ENCODE measurements at places on chromosomes 12 and 14.

DNA sequence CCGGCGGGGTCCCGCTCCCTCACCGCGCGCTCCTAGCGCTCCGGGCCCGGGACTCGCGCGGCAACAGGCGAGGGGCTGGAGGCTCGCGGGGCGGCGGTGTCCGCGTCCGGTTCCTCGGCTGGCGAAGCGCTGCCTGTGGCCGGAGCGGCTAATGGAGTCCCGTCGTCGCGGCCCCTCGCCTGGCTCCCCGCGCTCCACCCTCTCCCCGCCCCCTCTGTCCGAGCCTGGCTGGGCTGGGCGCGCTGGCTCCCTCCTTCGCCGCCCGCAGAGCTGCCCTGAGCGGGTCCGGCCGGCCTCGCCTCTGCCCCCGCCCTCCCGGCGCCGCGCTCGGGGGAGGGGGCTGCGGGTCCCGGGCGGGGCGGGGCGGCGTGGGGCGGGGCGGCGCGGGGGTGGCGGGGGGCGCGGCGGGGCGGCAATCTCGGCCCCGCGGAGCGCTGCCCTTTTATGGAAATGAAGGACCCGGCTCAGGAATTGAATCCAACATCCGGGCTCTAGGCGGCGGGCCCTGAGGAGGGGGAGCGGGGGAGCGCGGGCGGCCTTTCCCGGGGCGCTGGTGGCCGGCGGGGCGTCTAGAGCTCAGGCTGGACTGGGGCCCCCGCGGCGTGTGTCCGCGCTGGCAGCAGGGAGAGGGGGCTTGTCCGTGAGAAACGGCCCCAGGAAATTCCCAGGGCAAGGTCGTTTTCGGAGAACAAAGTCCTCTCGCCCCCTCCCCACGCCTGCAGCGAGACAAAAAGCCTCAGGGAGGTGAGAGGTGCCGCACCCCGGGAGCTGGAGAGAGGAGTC is at the start of gene FERMT2:
FERMT2 (minus strand) TSS at position 153 of the 783 bp plus-strand sequence. CDS start 482 bp downstream, outside the sequence.
- peak; percentile 76 for DNase-seq

- no peak for DNase-seq
These were observed 9.8 kb downstream of the ACVRL1 start for GRCh38 chr12:51917041-51917590.

DNA sequence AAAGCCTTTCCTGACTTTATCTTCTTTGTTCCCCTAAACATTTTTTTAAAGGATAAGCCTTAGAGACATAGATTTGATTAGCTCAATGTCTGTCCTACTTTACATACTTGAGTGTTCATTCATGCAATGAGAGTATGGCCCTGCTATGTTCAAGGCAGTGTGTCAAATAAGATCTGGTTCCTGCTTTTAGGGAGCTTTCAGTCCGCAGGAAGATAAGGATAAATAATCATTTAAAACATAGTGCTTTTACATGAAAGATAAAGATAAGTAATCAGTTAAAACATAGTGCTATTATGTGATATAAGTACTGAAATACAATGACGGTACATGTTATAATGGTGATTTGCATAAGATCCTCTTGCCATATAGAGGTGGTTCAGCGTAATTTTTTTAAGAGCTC is 378.3 kb upstream of the PRICKLE1 start:
- no peak for DNase-seq

DNA sequence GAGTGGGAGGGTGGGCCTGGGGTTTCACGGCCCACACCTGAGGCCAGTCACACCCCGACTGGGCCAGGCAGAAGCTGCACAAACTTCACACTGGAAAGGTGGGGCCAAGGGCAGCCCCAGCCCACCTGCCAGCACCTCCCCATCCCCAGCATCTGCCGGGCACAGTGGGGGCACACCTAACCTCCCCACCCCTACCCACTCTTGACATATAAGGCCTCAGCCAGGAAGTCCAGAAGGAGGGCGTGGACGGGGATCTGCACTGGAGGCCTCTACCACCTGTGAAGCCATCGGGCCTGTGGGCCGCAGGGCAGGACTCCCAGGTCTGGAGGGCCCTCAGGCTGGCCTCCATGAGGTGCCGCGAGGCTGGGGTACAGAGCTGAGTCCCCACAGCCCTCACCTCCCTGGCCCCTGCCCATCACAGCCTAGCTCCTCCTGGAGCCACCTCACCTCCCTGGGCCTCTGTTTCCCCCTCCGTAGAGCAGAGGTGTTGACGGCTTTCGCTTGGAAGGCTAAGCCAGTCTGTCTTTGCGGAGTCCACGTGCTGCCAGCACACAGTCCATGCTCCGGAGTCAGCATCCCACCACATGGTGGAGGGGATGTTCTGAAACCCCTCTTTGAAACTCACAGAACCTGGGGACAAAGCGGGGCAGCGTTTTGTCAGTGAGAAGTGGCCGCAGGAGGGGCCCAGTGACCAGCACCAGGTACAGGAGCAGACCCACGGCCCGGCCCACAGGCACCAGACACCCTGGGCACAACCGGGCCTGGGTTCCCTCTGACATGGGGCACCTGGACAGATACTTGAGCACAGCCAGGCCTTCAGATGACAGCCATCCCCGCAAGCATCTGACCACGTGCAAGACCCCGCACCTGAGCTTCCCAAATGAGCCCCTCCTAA is 38.2 kb upstream of the INF2 start:
- no peak for DNase-seq

- no peak for DNase-seq
These were observed 339.5 kb downstream of the PAWR start for GRCh38 chr12:79351251-79351650.

DNA sequence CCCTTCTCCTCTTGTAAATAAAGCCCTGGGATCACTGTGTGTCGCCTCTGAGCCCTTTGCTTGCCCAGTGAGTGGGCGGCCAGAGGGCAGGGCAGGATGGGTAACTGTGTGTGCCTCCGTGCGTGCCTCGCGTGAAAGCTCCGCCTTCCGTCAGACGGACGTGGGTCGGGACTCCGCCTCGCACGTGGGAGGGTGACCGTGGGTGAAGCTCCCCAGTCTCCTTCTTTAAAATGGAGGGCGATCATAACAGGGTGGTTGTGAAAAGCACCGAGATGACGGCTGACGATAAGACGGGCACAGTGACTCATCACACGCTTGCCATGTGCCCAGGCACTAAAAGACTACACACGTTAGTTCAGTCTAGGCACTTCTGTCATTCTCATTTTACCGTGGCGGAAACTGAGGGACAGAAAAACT is 9.2 kb downstream of the PHB2 start:
- DNase-seq = no peak

DNA sequence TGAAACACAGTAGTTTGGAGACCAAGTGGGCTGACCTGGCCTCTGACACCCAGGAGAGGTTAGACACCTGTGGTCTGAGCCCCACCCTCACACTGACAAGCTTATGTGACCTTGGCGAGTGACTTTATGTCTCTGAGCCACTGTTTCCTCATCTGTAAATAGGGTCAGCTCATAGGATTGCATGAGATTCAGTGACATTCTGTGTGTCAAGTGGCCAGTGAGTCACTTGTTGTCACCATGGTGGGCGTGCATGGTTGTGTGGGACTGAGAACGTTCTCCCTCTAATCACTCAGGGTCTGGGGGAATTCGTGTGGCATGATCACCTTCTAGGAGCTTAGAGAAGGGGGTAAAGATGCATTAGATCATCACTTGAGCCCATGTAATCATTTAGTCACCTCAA is 146.4 kb downstream of the PHETA1 start:
- no peak for DNase-seq

- no peak for DNase-seq
These were observed 4.1 kb downstream of the CD163L1 start for GRCh38 chr12:7439579-7440505.

GRCh38 chr12:92270521-92270920 is 124.9 kb upstream of the BTG1 start:
- DNase-seq = no peak

DNA sequence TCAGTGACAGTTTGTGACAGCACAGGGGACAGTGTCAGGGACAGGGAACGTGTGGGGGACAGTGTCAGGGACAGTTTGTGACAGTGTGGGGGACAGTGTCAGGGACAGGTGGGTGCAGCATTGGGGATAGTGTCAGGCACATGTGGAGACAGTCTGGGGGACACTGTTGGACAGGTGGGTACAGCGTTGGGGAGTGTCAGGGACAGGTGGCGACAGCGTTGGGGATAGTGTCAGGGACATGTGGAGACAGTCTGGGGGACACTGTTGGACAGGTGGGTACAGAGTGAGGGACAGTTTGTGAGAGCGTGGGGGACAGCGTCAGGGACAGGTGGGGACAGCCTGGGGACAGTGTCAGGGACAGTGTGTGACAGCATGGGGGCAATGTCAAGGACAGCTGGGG is 140.0 kb downstream of the TMEM121 start:
- no peak for DNase-seq

- no peak for DNase-seq
These were observed 72.2 kb downstream of the BORCS5 start for GRCh38 chr12:12428961-12429657.

GRCh38 chr12:117026921-117027250 is 72.3 kb downstream of the TESC start:
- no peak for DNase-seq

GRCh38 chr12:42091769-42092168 is 52.9 kb downstream of the GXYLT1 start:
- no peak for DNase-seq

- no peak for DNase-seq
These were observed 94.7 kb upstream of the PWP1 start for GRCh38 chr12:107590814-107591375.

All from pons (tissue), 1 donor.